ENCODE measurements at places on chromosomes 5 and 9.

GRCh38 chr5:142544946-142545649 lies 140.8 kb downstream of the FGF1 start:
- no peak for DNase-seq

- DNase-seq, result no peak
Observed at GRCh38 chr5:26553079-26553478, 485.3 kb downstream of the CDH9 start.

DNA sequence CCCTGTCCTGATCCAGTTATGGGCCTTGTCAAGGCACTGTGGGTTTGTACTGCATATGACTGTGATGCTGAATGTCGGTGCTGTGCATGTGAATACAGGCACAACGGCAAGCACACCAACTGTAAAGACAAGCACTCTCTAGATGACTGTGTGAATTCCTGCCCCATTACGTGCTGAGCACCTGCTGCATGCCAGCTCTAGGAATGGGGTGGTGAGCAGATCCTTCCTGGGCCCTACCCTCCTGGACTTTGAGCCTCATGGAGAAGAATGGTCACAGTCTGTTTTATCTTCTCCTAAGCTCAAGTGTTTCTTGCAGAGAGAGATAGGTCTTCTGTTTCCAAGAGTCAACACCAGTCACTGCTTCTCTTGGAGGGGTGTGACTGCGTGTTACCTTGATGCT lies 56.0 kb upstream of the RARS1 start:
- no peak for DNase-seq

GRCh38 chr9:135550344-135550918 lies 4.5 kb downstream of the OBP2A start:
- no peak for DNase-seq

GRCh38 chr9:114376586-114377445 lies 11.0 kb downstream of the AKNA start:
- DNase-seq, result no peak

GRCh38 chr9:113857875-113858274 lies 18.2 kb upstream of the ZNF618 start:
- DNase-seq, result no peak

DNA sequence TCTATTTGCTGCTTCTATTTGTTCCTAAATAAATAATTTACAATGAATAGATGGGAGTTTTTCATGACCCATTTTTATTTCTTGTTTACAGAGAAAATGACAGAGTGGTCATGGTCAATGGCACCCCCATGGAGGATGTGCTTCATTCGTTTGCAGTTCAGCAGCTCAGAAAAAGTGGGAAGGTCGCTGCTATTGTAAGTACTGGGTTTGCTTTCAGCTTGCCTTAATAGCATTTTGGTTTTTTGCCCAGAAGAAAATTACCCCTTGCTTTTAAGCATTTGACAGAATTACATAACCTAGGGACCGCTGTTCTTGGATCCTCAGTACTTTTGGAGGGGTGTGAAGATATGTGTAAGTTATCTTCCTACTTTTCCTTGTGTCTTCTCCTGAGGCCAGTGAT lies 44.1 kb downstream of the TJP2 start:
- no peak for DNase-seq

DNA sequence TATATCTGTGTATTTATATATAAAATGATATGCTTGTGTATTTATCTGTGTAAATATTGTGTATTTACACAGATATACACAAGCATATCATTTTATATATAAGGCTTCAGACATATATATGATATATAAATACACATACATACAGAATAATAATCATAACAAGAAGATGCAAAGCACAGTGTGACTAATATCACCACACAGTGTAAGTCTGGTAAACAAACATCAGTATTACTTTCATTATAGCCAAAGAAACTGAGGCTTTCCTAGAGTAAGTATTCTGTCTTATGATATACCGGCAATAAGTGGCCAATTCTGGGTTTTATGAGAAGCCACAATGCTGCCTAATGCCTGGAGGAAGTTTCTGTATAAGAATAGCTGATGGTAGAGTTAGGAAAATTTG lies 29.9 kb upstream of the RAPGEF6 start:
- no peak for DNase-seq

DNA sequence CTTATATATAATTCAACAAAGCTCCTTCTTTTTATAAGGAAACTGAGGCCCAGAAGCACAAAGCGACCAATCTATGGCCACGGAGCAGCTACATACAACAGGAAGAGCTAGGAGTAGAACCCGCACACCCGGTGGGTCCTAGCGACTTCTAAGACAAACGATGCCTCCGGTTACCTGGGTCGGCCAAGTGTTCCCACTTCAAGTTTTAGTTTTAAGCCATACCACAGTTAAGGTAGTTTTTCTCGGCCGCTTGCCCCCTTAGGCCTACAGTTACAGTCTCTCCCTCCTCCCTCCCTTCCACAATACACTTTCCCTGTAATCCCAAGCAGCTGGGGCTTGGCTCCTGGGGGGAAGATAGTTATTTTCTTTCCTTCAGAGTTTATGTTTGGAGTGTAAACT lies 533 bp downstream of the SREK1IP1 start:
- DNase-seq, result no peak

DNA sequence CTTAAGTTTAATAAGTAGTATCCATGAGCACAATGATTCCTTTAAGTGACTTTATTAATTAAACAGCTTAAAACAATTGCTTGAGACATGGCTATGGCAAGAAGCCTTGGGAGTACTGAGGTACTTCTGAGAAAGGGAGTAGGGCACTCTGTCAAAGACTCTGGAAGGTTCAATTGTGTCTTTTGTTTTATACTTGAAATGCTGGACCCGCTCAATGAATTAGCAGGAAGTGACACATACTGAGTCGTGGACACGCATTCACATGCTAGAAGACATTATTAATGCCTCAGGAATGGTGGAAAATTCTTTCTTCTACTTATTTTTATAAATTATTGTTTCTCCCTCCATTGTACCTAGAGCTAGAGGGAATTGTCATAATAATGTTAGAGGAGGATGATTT lies 347.3 kb upstream of the ZNF608 start:
- DNase-seq, result no peak

- DNase-seq, result no peak
Observed at GRCh38 chr5:169347786-169348185, 46.8 kb upstream of the SLIT3 start.

GRCh38 chr9:111161015-111161415 lies 122.7 kb upstream of the LPAR1 start:
- no peak for DNase-seq

- no peak for DNase-seq
Observed at GRCh38 chr9:86893811-86894490, 53.4 kb downstream of the GAS1 start.

- DNase-seq, result no peak
Observed at GRCh38 chr5:31469886-31470285, 62.0 kb downstream of the DROSHA start.

DNA sequence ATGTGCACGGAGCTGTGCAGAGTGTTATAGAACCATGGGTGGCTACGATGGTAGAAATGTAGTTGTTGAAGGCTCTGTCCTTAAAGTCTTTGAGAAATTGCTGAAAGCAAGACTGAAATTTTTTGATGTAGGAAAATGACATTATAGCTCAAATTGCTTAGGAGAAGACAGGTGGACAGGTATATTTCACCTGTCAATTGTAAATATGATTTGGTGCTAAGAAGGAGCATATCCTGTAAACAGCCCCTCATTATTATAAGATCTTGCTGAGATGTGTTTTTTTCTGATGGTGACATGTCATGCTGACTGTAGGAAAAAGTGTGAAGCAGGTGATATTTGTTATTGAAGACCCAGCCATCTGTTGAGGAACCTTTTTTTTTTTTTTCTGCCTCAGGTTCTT lies 377.9 kb downstream of the PSAT1 start:
- DNase-seq, result no peak

DNA sequence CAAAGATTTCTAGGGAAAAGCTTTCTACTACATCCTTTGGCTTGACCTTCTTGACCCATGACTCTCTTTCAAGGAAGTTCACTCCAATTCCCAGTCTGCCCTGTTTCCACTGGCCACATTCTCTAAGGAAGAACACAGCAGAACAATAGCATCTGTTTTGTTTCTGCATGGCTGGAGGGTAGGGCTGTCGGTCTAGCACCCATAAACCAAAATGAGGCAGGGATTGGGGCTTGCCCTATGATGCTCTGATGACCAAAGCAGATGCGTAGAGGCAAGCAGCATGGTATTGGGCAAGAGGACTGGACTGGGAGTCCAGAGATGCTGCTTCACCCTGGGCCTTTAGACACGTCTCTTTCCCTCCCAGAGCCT lies 24.1 kb downstream of the GOLGA2 start:
- no peak for DNase-seq

- no peak for DNase-seq
Observed at GRCh38 chr9:76311537-76311936, 82.7 kb downstream of the RFK start.

GRCh38 chr9:77954666-77955015 lies 77.0 kb downstream of the GNAQ start:
- DNase-seq, result no peak

DNA sequence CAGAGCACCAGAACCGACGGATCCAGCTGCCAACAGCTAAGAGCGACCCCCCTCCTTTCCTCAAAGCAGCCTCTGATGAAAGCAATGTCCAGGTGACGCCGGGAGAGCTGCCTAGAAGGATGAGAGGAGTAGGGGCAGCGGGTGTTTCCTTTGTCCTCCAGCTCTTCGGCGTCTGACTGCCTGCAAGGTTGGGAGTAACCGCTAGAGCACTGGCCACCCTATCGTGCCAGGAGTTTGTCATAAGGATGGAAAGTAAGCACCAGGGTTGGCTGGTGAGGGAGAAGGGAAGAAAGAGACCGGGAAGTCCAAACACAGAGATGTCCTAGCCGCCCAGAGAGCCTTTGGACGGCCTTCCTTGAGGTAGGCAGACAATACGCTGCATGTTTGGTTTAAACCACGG lies 10.8 kb downstream of the MRPL36 start:
- DNase-seq, result no peak

DNA sequence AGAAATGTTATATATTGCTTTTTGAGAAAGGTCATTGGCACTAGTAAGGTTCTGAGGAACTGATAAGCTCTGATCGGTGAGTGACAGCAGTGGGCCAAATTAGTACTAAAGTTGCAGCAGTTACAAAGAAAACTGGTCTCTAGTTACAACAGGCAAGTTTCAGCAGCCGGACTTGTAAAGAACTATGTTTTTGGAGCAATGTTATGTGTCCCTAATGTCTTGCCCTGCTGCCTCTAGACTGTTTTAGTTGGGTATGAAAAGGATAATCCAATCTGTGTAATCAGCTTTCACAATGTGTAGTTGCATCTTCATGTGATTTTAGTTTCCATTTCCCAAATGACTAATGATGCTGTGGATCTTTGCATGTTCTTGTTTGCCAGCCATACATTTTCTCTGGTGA lies 113.5 kb downstream of the CAMK4 start:
- DNase-seq, result no peak

DNA sequence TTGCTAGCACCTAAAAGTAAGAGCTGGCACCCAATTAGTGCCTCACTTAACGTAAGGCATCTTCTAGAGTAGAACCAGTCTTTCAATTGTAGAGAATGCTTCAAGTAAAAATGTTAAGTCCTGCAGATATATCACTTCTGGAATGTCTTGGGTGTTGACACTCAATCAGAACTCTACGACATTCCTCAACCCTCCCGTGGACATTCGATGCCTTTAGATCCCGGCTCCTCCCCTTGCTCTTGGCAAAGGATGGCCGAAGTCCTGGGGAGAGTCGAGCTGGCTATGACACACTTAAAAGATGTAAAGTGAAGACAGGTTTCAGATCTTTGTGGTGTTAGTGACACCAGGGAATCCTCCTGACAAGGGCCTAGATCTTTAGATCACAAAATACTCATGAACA lies 87.5 kb upstream of the ERCC6L2 start:
- no peak for DNase-seq

GRCh38 chr5:140311011-140311467 lies 8.1 kb upstream of the PFDN1 start:
- no peak for DNase-seq

DNA sequence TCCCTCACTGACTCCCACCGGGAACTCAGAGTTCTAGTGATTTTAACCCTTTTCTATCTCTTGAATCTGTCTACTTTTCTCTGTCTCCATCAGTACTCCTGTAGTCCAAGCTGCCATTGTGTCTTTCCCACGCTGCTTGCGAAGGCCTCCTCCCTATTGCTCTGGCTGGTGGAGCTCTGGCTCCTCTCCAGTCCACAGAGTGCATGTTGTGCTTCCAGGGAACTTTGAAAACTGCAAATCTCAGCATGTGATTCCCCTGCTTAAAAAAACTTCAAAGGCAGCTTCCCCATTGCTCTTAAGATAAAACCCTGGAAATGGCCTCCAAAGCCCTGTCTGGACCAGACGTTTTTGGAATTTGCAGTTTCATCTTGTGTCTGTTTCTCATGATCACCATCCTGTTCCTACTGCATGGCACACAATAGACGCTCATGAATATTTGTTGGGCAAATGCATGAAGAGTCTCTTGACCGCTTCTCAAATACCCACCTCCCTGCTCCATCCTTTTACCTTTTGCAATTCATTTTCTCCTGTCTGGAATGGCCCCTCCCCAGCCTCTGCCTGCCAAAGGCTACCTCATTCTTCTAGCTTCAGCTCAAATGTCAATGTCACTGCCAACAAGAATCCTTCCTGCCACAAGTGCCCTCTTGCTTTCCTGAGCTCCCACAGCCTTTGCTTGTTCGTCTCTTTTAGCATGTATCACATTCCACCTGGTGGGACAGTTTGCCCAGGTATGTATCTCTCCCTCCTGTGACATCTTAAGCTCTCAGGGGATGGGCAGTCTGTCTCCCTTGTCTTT lies 293.2 kb downstream of the ARHGAP26 start:
- DNase-seq, result no peak

- no peak for DNase-seq
Observed at GRCh38 chr9:71920456-71921189, 9.2 kb downstream of the C9orf85 start.

GRCh38 chr9:7341571-7341970 lies 458.0 kb downstream of the DMAC1 start:
- DNase-seq, result no peak

DNA sequence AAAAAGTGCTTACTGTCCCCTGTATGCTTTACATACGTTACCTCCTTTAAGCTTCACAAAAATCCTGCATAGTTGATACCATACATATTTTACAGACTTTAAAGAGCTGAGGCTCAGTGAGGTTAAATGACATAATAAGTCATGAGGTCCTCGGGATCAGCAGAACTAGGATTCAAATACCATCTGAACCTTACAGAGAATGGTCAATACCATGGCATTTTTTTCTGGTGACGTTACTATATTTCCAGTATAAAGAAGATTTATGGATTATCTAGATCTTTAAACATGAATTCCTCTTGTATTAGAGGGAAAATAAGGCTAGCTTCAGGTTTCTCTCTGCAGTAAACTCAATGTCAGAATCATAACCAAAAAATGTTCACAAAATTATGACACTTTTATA lies 153.7 kb upstream of the GPR151 start:
- DNase-seq, result no peak

DNA sequence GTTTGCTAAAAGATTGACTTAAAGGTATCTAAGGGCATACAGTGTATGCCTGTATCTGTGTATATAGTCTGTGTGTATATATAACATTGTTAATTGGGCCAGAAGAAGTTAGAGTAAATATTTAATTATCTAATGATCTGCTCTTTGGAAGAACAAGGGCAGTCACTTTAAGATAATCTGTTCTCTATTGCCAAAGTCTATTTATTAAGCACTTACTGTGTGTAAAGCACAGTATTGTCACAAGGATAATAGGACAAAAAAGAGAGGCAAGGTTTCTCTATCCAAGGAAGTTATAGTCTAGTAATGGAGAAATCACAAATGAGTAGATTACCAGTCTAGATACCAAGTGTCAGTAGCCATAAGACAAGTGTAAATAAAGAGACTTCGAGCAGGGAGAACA lies 51.5 kb downstream of the SV2C start:
- no peak for DNase-seq

All from activated CD8-positive, alpha-beta memory T cell treated with anti-CD3 and anti-CD28 coated beads for 4 hours (primary cell).